ENCODE measurements at places on chromosomes 2 and 18.

DNA sequence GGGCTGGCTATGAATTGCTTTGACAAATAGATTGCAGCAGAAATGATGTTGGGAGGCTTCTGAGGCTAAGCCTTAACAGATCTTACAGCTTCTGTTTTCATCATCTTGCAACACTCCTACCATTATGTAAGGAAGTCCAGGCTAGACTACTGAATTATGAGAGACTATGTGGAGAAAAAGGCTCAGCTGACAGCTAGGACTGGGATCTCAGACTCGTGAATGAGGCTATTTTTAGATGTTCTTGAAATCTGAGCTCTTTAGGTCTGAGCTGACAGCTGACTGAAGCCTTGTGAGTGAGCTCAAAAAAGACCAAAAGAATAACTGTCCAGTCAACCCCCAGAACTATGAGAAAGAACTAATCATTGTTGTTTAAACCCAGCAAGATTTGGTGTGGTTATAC lies 70.3 kb downstream of the VWC2L start:
- DNase-seq, result no peak

DNA sequence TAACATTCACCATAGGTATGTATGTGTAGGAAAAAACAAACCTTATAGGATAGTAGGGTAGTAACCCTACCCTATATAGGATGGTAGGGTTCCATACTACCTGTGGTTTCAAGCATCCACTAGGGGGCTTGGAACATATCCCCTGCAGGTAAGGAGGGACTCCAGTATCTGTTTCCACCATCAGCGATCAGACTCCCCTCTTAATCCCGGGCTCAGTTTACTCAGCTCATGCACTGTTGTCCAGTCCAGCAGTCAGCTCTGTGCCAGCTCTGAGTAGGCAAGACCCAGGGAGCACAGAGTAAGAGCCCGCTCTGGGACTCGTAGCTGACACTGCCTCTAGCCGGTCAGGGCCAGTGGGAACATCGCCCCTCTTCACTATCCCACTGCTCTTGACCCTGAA lies 61.7 kb downstream of the MEX3C start:
- no peak for DNase-seq

GRCh38 chr2:13968811-13969210 lies 663.7 kb upstream of the LRATD1 start:
- no peak for DNase-seq

DNA sequence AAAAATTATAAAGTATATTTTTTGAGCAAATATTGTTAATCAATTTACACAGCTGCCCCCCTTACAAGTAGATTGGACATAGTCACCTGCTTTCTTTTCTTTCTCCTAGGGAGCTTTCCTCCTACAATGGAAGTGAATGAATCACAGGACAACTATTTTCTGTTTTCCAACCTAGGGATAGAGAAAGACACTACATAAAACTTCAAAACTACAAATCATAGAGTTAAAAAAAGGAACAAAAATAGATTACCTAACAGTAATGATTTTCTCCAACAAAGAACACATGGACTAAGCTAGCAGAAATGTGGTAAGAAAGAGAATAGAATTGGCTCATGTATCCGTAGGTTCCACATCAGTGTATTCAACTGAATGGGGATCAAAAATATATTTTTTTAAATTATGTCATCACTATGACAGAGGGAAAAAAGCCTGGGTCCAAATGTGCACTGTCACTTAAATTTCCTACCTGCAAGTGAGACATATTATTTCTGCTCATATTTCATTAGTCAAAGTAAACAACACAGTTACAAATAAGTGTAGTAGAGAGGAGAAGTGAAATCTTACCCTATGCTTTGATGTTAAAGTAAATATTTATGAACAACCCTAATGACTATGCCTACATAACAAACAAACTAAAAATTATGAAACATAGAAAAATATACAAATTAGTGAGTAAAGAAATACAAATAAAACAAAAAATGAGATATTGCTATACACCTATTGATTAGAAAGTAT lies 756.7 kb downstream of the SOCS6 start:
- DNase-seq, result no peak

GRCh38 chr2:147739508-147739907 lies 105.3 kb upstream of the ACVR2A start:
- no peak for DNase-seq

Measured in CD4-positive, alpha-beta T cell treated with Interferon alpha-2 for 1 hour (primary cell).